Substantia nigra (tissue), 51 donors: ENCODE measurements at places on chromosomes 3 and 15.

DNA sequence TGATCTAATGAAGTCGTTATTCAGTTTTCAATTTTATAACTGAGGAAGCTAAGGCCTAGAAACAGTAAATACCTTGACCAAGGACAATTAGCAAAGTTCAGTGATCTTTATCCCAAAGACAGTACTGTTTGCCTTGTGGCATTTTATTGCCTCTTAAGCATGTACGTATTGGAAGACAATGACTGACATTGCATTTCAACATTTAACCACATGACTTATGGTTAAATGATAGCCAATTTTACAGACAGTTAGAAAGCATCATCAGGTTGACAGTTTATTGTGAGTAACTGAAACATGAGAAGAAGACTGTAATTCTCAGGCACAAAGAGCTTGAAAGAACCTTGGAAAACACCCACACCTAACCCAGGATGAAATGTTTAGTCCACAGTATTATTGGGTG is 390.8 kb upstream of the ZNF385D start:
- DNase-seq, result no peak

DNA sequence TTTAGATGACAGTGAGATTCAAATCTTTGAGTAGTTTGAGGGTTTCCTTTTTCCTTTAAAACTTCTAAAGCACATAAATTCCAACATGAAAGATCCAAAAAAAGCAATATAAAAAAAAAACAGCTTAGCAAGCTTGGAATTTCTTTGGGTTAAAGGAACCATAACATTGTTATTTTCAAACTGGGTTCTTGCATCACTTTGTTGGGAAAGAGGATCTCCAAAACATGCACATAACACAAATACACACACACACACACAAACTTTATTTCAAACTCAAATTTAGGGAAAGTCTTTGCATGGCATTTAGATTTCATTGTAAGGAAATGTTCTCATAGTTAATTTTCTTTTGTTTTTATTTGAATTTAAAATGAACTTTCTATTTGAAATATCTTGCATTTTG is 79.2 kb upstream of the COL8A1 start:
- no peak for DNase-seq

- DNase-seq, result no peak
These were observed 72.5 kb downstream of the WWTR1 start for GRCh38 chr3:149585401-149585726.

DNA sequence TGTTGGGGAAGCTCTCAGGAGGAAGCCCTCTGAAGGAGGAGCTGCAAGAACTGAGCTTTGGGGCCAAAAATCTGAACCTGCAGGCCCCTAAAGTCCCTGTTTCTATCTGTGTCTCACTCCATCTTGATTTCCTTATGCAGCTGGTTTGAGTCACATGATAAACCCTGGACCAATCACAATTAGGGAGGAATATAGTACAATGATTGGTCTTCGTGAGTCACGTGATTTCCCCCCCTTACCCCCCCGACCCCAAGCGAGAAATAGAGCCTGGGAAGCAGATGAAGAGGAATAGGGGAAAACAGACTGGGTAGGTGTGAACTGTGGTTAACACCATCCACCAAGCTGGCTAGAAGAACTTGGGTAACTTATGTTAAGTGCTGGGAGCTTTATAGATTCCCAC is 12.9 kb downstream of the CRABP1 start:
- DNase-seq, result no peak

GRCh38 chr3:55245351-55245750 is 241.8 kb downstream of the WNT5A start:
- no peak for DNase-seq

- no peak for DNase-seq
These were observed 131.5 kb downstream of the BBX start for GRCh38 chr3:107654218-107654617.

DNA sequence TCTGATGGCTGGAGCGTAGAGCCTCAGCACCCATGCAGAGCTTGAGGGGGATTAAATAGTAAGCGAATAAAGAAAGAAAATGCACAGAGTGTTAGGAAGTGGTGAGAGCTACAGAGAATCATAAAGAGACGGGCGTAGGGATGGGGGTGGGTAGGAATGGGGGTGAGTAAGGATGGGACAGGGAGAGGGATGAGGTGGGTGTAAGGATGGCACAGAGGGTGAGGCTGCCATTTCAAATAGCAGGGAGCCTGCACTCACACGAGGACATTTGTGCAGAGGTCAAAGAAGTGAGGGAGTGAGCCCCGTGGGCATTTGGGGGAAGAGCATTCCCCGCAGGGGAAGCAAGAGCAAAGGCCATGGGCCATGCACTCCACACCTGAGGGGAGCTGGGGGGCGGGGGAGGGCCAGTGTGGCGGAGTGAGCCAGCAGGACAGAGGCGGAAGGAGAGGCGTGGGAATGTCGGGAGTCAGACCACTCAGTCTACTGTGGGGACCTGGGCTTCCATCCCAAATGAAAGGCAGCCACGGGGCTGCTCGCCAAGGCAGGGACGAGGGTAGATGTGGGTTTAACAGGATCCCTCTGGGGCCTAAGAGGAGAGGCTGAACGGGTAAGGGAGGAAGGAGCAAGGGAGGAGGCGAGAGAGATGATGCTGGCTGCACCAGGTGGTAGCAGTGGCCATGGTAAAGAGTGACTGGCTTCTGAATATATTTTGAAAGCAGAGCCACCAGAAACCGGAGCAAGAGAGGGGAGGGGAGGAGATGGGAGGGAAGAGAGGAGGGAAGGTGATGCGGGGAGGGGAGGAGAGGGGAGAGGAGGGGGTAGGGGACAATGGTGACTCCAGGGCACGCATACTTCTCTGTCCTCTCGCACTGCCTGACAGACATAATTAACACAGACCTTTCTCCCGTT is 35.2 kb upstream of the SLC6A6 start:
- DNase-seq, result no peak

DNA sequence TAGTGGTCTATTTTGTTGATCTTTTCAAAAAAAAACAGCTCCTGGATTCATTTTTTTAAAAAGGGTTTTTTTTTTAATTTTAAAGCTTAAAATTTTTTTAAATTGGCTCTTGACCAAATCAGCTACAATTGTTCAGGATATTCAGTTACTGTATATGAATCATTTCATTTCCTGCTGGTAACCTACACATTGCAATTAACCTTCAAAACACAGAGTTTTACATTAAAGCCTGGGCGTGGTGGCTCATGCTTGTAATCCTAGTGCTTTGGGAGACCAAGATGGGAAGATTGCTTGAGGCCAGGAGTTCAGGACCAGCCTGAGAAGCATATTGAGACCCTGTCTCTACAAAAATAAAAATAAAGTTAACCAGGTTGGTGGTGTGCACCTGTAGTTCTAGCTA is 163.4 kb downstream of the ALDH1A2 start:
- DNase-seq, result no peak

GRCh38 chr15:78213425-78213750 is 21.0 kb downstream of the ACSBG1 start:
- no peak for DNase-seq

GRCh38 chr3:41138146-41138545 is 61.2 kb upstream of the CTNNB1 start:
- no peak for DNase-seq

DNA sequence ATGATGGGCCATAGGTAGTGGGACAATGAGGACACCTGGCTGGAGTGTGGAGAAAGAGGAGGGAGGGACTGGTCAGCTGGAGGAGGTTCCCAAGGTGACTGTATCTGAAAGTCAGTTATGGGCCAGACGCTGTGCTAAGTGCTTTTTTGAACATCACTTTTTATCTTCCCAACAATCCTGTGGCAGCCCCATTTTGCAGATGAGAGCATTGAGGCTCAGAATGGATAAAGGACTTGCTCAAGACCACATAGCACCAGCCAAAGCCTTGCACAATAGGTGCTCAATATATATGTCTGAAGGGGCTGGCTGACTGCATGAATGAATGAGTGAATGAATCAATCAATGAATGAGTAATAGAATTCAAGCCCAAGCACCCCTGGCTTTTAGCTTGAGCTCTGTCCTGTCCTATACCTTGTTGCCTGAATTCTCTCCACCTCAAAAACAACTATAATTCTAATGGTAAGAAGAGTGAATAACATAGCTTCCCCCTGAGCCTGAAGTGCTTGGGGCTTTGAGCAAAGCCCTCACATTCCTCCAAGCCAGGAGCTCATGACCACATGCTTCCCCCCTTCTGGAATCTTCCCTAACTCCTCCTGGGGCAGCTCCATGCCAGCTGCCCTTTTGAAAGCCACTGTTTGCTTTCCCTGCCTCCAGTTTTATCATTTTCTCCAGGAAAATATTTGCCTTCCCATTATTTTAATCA is 150.9 kb downstream of the RPLP1 start:
- no peak for DNase-seq

- no peak for DNase-seq
These were observed 4.4 kb upstream of the CLDN11 start for GRCh38 chr3:170414202-170414663.

GRCh38 chr3:111244760-111245159 is 173.1 kb downstream of the NECTIN3 start:
- no peak for DNase-seq

GRCh38 chr15:84649706-84650105 is 4.4 kb downstream of the WDR73 start:
- DNase-seq, result no peak

GRCh38 chr3:49799761-49800160 is at the start of gene CDHR4:
CDHR4 (minus strand) TSS chr3:49799873; CDS start chr3:49799812, 61 bp downstream.
- DNase-seq, result no peak

- no peak for DNase-seq
These were observed 847.2 kb downstream of the TUSC7 start for GRCh38 chr3:117556646-117557407.

DNA sequence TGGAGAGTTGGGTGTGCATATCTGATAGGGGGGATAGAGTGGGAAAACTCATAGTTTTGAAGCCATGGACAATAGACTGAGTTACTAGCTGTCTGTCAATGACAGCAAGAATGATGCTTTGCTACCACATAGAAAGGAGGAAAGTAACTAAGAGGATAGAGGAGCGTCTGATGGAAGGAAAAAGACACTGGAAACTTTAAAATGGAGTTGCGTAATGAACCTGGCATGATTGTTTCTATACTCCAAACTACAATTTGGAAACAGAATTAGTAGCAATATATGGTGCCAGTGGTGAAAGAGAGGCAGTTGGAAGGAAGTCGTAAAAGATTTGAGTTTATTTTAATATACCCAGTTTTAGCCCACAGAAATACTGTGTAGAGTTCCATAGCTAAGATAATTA is 163.6 kb downstream of the TUSC7 start:
- DNase-seq, result no peak

DNA sequence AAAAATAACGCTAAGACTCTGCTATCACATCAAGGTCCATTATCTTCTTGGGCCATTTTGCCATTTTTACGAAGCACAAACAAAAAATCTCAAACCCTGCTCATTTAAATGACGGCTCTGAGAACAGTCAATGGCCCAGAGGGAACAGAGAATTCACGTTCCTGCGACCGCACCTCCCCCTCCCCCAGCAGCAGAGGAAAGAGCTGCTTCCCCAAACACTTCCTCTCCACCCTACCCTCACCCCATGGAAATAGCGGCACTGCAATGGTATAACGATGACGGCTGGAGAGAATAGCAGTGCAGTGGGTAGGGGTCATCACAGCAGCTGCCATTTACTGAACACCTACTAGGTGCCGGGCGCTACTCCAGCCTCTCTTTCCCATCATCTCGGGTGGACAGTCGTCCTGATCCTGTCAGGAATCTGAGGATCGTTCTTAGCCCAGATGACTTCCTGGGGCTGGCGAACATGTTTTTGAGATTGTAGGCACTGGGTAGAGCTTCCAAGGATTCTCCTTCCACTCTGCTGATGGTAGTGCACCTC is 113.3 kb downstream of the IQSEC1 start:
- DNase-seq, result no peak

DNA sequence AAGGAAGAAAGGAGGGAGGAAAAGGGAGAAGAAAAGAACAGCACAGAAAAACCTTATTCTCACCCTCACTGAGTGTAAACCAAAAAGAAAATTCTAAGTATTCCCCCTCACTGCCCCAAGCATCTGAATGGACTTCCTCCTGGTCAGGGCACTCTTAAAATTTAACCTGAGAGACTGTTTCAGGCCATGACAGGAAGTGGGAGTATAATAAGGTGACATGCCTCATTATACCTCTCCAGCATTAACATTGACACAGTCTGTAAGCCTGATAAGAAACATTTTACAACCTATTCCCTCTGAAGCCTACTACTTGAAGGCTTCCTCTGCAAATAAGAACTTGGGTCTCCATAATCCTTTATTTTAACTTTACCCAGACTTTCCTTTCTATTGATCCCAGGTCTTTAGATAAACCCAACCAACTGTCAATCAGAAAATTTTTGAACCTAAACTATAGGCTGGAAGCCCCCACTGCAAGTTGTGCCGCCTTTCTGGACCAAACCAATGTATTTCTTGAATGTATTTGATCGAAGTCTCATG is 41.7 kb downstream of the SLCO2A1 start:
- DNase-seq, result no peak

GRCh38 chr3:189301479-189301878 is 129.7 kb downstream of the TPRG1 start:
- no peak for DNase-seq

GRCh38 chr15:96515371-96515770 is 184.9 kb downstream of the NR2F2 start:
- DNase-seq, result no peak

GRCh38 chr15:51842852-51843737 is 13.6 kb downstream of the TMOD3 start:
- DNase-seq, result no peak

- no peak for DNase-seq
These were observed 74.5 kb downstream of the ANXA2 start for GRCh38 chr15:60323322-60323721.

GRCh38 chr3:183493296-183494045 is 62.0 kb downstream of the KLHL6 start:
- no peak for DNase-seq

DNA sequence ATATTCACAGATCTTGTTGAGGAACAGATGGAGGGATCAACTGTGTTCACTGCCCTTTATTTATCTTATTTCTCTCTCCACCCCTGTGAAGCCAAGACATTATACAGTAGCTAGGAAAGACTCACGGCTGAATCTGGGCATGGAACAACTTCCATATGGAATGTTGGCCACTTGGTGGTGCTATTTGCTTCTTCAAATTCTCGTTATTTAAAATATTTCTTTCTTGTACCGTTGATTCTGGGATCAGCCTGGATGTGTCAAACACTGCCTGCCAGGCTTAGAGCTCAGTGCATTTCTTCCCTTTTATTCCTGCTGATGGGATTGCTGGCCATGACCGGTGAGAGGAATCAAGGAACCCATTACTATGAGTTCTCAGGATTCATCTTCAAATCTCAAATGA is 17.5 kb upstream of the GASK1A start:
- DNase-seq, result peak; percentile 1

GRCh38 chr3:53803124-53803815 is 42.9 kb downstream of the CHDH start:
- DNase-seq, result no peak

GRCh38 chr15:77819851-77820728 is 187.4 kb upstream of the LINGO1 start:
- peak; percentile 34 for DNase-seq
